ENCODE measurements at places on chromosomes 5 and 9.

- DNase-seq, result no peak
Observed at GRCh38 chr5:149796030-149796429, 65.9 kb downstream of the PPARGC1B start.

DNA sequence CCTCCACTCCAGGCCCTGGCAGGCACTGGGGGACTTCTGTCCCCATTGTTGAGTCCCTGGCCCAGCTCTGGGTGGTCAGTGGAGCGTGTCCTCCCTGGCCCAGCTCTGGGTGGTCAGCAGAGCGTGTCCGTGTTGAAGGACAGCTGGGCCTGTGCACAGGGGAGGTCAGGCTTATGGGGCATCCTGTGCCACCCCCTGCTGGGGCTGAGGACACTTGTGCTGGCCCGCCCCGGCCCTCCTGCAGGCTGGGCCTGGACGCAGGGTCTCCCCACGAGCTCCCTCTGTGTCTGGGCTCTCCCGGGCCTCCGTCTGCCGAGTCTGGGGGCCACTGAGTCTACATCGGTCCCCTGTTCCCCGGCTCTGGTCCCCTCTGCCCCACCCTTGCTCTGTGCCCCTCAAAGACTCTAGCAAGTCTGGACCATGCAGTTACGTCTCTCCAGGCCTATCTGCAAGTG, 11.5 kb upstream of the CLIC3 start:
- DNase-seq, result no peak

DNA sequence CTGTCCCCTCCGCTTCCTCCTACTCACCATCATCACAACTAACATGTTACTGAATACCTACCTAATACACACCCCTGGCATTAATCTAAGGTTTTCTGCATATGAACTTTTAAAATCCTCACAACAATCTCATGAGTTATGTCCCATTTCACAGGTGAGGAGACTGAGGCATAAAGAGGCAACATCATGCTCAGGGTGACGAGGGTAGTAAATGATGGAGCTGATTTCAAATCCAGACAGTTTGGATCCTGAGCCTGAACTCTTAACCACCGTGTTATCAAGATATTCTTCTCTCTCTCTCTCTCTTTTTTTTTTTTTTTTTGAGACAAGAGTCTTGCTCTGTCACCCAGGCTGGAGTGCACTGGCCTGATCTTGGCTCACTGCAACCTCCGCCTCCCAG, 12.9 kb upstream of the EEIG1 start:
- DNase-seq, result no peak

- no peak for DNase-seq
Observed at GRCh38 chr5:159021901-159022556, 77.7 kb downstream of the EBF1 start.

DNA sequence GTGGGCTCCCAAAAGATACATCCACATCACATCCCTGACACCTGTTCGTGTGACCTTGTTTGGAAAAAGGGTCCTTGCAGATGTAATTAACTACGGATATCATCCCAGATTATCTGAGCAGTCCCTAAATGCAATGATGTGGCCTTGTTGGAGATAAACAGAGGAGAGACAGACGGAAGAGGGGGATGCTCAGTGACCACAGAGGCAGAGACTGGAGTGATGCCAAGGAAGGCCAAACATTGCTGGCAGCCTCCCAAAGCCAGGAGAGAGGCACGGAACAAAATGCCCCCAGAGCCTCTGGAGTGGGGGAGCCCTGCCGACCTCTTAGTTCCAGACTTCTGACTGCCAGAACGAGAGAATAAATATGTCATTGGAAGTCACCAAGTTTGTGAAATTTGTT, 15.0 kb upstream of the VAV2 start:
- no peak for DNase-seq

DNA sequence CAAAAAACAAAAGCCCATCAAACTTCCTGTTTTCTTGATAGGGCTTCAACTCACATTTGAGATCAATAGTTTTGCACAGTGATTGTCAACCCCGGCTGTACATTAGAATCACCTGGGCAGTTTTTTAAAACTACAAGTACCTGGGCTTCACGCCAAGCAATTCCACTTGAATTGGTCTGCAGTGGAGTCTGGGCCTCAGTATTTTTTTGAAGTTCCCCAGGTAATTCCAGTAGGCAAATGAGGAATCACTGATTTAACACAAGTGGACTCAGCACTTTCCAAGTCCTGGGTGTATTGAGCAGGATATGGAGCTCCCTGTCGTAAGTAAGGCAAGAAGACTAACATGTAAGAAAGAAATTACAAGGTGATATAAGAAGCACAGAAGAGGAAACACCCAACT, 14.8 kb upstream of the SMIM15 start:
- no peak for DNase-seq

DNA sequence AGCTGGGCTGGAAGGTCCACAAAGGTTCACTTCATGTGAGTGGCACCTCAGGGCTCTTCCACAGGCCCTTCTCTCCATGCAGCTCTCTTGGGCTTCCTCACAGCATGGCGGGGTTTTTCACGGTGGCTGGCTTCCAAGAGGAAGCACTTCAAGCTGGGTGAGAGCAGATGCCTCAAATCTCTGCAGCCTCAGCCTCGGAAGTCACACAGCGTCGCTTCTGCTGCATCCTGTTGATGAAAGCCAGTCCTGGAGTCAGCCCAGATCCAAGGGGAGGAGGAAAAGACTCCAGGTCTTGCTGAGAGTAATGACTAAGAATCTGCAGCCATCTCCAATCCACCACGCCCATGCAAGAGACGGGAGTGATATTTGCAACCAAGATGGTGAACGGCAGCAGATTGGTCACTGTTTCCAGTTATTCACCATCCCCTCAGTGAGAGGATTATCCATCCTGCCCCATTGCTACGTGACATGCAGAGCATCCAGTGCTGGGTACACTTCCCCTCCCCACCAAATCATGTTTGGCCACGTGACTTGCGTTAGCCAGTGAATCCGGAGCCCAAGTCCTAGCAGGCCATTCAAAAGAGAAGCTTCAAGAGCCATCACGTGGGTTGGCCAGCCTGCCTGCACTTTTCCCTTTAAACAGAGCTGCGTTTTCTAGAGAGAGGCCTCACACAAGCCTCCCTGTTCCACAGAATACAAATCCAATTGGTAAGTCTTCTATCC, 173.9 kb downstream of the C9orf50 start:
- no peak for DNase-seq

GRCh38 chr5:149040421-149040820, 22.4 kb downstream of the SH3TC2 start:
- DNase-seq, result no peak

DNA sequence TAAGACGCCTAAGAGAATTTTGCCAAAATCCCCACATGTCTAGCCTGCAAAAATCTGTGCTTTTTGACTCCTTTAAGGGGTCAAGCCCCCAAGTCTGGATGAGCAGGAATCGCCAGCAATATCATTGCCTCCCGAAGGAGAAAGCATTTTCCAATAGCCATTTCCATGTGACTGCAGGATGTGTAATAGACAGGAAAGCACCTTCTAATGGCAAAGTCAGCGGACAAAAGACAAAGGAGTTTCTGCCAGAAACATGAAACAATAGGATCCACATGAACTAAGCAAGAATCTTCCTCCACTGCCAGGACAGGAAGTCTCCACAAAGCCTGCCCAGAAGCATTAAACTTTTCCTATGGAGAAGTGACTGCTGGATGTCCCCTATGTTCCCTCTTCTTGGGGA, 177.1 kb upstream of the PCSK5 start:
- no peak for DNase-seq

DNA sequence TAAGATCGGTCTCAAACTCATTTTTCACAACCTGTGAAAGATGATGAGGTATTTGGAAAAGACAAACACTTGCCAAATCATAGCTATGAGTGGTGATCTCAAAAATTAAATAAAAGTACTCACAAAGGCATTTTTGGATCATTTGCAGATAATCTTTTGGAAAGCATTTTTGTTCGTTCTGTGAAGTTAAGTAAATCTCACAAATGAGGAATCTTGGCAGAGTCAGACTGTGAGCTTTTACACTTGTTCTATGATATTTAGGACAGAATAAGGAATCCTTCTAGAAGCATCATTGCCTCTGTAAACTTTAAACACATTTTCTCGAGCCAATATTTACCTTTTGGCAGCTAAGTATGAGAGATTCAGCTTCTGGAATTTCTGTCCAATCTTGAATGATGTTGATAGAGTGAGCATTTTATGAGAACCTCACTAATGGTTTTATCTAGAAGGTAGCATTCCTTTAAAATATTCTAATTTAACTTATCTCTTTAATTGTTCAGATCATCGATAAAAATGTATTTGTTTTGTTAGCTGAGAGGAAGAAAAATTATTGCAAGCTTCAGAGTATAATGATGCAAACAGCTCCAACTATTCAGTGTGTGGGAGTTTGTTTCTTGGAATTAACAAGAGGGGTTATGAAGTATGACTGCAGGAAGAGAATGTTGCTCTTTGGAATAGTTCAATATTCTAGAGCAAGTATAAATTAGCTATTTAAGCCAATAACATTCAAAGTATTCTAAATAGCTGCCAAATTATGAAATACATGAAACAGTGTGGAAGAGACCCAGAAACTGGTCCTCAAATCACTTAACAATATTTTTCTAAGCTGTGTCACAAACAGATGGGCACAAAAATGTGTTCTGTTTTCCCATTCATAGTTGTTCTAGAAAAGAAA, 48.6 kb upstream of the SLCO6A1 start:
- DNase-seq, result no peak

DNA sequence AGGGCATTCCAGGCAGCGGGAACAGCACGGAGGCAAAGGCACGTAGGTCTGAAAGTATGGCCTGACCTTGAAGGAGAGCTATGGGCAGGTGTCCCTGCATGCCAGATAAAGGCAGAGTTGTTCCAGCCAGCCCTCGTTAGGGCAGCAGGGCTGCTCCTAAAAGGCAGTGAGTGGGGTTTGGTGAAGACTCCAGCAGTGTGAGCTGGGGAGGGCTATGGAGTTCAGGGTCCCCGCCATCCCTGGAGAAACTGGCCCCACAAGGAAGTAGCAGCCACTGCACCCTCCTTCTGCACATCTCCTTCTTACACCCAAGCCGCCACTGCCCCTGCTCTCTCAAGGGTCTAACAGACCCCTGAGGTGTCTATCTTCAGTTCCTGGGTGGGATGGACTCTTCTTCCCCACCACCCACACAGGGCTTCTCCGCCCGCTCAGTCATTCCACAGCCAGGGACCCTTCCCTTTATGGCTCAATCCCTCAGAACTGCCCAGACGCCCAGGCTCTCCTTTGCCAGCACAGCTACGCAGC, 1.4 kb downstream of the AKNA start:
- DNase-seq, result no peak

DNA sequence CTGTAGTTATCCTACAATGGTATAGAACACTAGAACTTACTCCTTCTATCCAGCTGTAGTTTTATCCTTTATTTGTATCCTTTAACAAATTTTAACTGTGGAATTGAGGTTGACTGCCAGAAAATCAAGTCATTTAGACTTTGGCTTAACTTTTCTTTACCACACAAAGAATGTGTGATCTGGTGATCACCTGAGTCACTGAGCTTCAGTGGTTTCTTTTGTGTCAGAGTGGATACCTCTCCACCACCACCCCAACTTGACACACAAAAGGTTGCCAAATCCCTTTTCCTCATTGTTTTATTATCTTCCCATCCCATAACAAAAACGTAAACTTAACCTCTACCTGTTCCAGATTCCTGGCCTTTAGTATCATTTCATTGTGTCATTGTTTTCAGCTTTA, 5.5 kb downstream of the OTULIN start:
- no peak for DNase-seq

DNA sequence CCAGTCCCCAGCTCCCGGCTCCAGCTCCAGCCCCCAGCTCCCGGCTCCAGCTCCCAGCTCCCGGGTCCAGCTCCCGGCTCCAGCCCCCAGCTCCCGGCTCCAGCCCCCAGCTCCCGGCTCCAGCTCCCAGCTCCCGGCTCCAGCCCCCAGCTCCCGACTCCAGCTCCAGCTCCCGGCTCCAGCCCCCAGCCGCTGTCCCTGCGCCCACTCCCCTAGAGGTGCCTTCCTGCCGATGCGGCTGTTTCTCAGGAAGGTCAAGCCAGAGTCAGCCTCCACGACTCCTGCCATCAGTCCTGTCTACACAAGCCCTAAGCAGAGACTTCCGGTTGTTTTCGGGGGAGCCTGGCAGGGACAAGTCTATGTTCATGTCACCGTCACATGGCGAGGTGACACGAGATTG, 74.8 kb downstream of the ZNF354C start:
- DNase-seq, result no peak

- DNase-seq, result no peak
Observed at GRCh38 chr9:25684321-25684720, 6.1 kb upstream of the TUSC1 start.

GRCh38 chr9:21777701-21778100, 24.7 kb upstream of the MTAP start:
- DNase-seq, result no peak

GRCh38 chr9:131349522-131349880, 44.4 kb upstream of the PRRC2B start:
- DNase-seq, result no peak

DNA sequence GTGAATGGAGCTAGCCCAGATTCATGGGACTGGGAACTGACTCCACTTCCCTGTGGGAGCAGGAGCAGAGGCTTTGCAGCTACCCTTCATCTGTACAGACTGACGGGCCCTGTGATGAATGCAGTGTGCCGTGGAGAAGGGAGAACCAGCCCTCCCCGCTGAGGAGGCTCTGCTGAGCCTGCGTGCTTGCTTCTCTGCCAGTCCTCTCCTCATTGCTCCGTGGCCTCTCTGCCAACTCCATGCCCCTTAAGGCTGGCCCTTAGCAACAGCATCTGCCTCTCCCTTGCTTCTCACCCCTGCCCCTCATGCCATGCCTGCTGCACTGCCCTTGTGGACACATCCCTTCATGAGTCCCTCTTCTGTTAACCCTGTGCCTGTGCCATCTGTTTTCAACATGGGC, 53.6 kb downstream of the GADD45G start:
- DNase-seq, result no peak

GRCh38 chr9:111945216-111945615, 48.6 kb downstream of the UGCG start:
- DNase-seq, result no peak

GRCh38 chr5:161165998-161166660, 314.1 kb upstream of the ATP10B start:
- no peak for DNase-seq
